Adipocyte (in vitro differentiated cells): ENCODE measurements at places on chromosomes 4 and X.

GRCh38 chrX:121103381-121103780 lies 56.0 kb downstream of the GLUD2 start:
- peak; percentile 3 for DNase-seq

DNA sequence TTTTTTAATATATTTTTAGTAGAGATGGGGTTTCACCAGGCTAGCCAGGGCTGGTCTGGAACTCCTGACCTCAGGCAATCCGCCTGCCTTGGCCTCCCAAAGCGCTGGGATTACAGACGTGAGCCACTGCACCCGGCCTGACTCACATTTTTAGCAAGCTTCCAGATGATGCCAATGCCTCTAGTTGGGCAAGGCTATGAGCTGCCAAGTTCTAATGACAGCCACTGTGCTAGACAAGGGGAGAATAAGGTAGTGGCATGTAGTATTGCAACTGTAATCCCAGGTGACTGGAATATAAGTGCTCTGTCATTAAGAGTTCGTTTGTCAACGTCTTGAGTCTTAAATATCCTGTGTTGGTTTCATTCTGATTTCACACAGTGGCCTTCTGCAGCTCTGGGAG lies 96.7 kb downstream of the SLIT2 start:
- DNase-seq: no peak

- peak; percentile 21 for DNase-seq
Observed at GRCh38 chr4:89800527-89801103, 36.3 kb downstream of the SNCA start.

DNA sequence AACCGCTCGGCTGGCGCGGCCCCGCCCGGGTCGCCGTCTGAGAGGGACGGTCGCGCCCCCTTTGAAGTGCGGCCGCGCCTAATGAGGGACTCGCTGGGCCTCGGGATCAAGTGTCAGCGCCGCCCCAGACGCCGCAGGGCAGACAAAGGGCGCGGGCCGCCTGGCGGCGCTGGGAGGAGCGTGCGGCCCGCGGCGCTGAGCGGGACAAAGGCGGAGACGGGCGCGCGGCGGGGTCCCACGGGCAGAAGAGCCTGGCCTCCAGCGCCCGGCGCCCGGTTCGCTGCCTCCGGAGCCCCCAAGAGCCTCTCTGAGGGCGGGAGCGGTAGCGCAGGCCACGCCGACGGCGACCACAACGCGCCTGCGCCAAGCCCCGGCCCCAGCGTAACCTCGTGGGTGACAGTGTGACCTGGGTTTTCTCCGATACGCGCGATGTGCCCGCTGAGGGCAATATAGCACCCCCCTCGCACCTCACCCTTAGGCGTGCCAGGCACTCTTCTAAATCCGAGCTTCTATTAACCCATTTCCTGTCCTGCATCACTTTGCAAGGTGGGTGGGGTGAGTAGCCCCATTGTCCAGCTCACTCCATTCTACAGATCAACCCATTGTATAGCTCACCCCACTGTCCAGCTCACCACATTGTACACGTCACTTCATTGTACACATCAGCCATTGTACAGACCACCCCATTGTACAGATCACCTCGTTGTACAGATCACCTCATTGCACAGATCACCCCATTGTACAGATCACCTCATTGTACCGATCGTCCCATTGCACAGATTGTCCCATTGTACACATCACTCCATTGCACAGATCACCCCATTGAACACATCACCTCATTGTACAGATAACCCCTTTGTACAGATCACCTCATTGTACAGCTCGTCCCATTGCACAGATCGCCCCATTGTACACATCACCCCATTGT lies 33.7 kb upstream of the STX18 start:
- peak; percentile 81 for DNase-seq

DNA sequence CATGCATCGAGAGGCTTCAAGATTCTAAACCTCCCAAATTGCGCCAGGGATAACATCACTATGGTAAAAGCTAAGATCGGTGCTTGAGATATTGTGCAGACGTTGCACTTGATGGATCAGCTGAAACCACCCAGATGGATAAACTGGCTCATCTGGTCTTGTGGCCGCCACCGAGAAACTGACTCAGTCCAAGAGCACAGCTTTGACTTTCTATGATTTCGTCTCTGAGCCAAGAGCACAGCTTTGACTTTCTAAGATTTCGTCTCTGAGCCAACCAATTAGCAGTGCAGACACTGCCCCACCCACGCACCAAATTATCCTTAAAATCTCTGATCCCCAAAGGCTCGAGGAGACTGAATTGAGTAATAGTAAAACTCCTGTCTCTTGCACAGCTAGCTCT lies 687.2 kb downstream of the FAM133A start:
- DNase-seq: no peak

DNA sequence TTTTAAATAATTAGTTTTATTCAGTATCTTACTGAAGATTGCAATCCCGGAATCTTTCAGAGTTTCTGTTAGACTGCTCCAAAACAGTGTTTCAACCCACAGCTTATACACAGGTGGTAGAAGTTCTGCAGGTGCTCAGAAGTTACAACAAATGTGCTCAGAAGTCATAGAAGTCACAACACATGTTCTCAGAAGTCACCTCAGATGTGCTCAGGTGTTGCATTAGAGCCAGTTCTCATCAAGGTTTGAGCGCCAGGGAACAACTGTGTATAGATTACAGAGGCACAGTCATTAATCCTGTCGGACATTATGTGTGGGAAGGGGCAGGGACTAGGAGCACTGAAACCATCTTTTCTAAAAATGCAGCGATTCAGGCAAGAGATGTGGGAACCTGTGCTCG lies 124.5 kb downstream of the ARSF start:
- DNase-seq: no peak

DNA sequence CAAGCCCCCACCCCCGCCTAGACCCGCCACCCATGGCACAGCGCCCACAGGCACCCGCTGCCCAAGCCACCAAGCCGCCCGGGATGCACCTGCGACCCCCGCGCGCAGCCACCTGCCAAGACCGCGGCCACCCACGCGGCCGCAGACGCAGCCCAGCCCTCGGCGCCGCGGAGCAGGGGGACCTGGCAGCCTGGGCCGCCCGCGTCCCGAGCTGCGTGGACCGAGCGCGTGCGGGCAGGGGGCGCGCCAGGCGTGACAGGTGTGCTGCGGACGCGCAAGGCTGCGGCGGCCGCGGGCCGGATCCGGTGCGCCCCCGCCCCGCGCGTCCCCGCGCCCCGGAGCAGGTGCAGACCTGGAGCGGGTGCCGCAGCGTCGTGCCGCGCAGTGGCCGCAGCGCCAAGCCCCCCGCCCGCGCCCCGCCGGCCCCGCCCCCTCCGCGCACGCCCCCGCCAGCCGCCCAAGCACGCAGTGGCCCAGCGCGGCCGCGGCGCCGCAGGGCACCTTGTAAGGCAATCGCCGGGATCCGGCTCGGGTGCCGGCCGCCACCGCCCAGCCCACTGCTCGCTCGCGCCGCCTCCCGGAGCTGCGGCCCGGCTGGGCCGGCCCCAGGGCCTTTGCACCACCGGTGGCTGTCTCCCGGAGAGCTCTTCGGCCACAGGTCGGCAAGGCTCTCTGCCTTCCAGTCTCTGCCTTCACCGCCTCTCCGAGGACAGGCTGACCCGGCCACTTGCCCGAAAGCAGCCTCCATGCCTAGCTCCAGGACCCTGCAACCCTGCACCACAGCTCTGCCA lies at the start of gene PNCK:
TSS of gene PNCK (minus strand) at position 386 of the 791 bp plus-strand sequence. CDS start 737 bp downstream, outside the sequence.
- DNase-seq: no peak

DNA sequence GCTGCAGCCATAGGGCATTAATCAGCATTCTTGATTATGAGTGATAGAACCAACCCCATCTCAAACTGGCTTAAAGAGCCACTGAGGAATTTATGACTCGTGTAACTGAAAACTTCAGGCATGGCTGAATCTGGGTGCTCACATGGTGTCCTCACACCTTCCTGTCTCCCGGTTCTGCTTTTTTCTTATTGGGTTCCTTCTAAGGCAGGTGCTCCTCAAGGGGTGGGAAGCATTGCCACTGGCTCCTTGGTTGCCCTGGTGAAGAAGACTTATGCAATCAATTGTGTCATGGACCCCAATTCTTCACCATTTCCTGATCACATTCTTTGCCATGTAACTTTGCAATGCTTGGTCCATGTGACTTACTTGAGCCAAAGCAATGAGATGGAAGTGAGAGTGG lies 4.3 kb upstream of the ZCCHC4 start:
- DNase-seq: no peak

GRCh38 chr4:114226968-114227760 lies 247.7 kb upstream of the ARSJ start:
- DNase-seq: no peak

DNA sequence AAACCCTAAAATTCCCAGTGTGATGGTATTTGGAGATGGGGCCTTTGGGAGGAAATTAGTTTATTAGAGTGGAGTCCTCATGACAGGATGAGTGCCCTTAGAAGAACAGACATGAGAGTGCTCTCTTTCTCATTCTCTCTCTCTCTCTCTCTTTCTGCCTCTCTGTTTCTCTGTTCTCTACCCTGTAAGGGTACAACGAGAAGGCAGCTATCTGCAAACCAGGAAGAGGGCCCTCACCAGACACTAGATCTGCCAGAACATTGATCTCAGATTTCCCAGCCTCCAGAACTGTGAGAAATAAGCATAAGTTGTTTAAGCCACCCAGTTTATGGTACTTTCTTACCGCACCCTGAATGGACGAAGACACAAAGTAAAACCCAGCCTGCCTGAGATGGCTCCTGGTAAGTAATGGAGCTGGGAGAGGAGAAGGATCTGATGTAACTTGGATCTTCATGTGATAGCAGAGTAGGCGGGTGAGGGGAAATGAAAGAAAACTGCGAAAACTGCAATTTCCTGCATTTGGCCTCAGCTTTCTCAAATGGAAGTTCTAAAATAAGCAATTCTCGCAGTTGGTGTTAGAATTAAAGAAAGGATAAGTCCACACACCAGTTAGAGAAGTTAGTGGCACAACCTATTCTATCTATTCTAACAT lies 8.7 kb upstream of the CDS1 start:
- DNase-seq: no peak

DNA sequence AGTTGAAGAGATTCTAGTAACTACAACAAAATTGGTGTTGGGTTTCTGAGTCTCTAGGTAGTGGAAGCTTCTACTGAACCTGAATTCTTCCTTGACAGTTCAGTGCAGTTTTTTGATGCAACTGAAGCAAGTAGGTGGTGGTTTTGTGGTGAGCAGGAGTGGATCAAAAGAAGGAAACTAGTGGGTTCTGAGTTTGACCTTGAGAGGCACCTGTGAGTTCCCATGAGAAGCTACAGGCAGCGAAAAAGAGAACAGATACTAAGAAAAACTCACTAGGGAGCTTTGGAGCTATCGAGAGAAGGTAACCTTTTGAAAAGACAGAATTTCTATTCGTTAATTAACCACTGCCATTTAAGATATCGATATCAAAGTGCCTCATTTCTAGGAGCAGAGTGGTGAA lies 145.2 kb downstream of the PDHA2 start:
- DNase-seq: no peak

DNA sequence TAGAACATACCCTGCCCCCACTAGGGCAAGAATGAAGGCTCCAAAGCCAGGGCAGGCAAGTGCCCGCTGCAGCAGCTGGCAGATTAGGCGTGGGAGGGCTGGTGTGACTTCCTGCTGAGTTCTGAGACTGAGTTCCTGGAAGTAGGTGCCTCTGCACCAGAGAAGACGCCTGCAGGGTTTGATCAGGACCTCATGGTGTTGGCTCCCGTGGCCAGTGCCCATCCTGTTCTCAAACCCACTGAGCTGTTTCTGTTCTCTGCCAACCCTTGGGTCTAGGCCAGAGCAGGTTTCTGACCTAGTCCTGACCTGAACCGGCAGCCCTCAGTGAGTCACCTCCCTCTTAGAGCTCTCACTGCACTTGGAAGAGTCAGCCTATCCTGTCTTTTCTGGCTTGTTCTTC lies 220.7 kb downstream of the HS6ST2 start:
- DNase-seq: no peak

- DNase-seq: no peak
Observed at GRCh38 chr4:141179474-141180373, 41.0 kb upstream of the ZNF330 start.

DNA sequence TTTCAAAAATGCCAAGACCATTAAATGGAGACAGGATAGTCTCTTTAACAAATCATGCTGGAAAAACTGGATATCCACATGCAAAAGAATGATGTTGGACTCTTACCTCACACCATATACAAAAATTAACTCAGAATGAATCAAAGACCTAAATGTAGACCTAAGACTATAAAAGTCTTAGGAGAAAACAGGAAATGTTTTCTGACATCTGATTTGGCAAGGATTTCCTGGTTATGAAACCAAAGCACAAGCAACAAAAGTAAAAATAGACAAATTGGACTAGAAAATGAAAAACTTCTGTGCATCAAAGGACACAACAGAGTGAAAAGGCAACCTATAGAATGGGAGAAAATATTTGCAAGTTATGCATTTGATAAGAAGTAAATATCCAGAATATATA lies 37.6 kb downstream of the ARFIP1 start:
- DNase-seq: peak; percentile 29

DNA sequence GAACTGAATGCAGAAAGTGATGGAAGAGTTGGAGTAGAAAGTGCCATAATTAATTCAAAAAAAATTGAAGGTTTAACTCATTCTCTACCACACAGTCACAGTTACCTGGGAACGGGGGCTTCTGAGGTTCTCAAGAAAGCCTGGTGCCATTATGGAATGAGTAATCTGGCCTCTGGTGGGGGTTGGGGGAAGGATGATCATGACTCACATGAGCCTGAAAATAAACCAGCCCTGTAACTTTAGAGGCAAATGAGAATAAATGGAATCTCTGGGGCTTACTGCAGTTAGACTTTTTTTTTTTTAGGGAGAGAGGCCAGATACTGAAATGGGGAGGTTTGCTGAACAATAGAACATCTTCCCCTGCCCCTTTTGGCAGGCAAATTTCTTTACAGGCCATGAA lies 55.3 kb downstream of the SOD3 start:
- DNase-seq: peak; percentile 77

DNA sequence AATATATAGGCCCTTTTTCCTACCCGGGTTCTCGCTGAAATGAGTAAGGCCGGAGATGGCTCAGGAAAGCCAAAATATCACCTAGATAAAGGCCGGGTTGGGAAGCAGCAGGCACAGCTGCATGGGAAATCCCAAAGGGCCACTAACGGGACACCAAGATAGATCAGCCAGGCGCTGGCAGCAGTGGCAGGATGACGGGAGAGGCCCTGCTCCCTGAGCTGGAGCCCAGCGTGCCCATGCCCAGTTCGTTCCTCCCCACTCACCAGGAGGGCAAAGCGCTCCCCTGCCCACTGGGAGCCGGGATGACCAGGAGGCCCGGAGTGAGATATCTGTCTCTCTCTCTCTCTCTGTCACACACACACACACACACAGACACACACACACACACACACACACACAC lies 109.8 kb downstream of the DCTD start:
- no peak for DNase-seq
